ENCODE measurements at places on chromosomes 11 and 22. TPM values are rescaled to one million over a fixed set of nuclear protein-coding genes. Genes with fewer than 3 reads are reported as not detected.

The LSP1 gene
- total RNA-seq = 263 TPM

The DCDC1 gene
- not detected for total RNA-seq

The SLC22A6 gene
- total RNA-seq = not detected

The TRIM66 gene
- 25.3 TPM for total RNA-seq

The TSSK2 gene
- total RNA-seq = not detected

The GLYATL1 gene
- not detected for total RNA-seq

The CALCB gene
- 3.6 TPM for total RNA-seq

The FGF19 gene
- total RNA-seq = 0.11 TPM

The TRPM5 gene
- total RNA-seq = not detected

The TRIM34 gene
- 12.0 TPM for total RNA-seq

The KDELR3 gene
- 0.59 TPM for total RNA-seq

The KBTBD3 gene
- total RNA-seq = 13.0 TPM

The SPON1 gene
- total RNA-seq = 0.19 TPM

The MAP6 gene
- total RNA-seq = not detected

The SAA2 gene
- total RNA-seq = not detected

The KRTAP5-8 gene
- not detected for total RNA-seq

The TSPAN32 gene
- 7.6 TPM for total RNA-seq

The OR52I2 gene
- not detected for total RNA-seq

The OR5A1 gene
- not detected for total RNA-seq

The OTOG gene
- not detected for total RNA-seq

The SLC25A22 gene
- 34.6 TPM for total RNA-seq

The LMO1 gene
- total RNA-seq = not detected

The FDX1 gene
- total RNA-seq = 15.2 TPM

The C11orf91 gene
- total RNA-seq = not detected

The MRE11 gene
- 53.1 TPM for total RNA-seq

The LRRC4C gene
- not detected for total RNA-seq

The PPP6R2 gene
- 48.3 TPM for total RNA-seq

The MS4A14 gene
- not detected for total RNA-seq

The NRIP3 gene
- 3.0 TPM for total RNA-seq

The CABP4 gene
- total RNA-seq = 1.7 TPM

The C22orf42 gene
- total RNA-seq = not detected

The CARD16 gene
- total RNA-seq = 9.7 TPM

The SMCO4 gene
- 18.5 TPM for total RNA-seq

Measured in activated naive CD4-positive, alpha-beta T cell treated with anti-CD3 and anti-CD28 coated beads, Interleukin-2, amount 50 U/mL, for 72 hours (primary cell).